ENCODE measurements at places on chromosomes 5 and 9.
A peak's percentile ranks its signal among the peaks of the same experiment; 100 is the strongest.

- no peak overlapping the region for H3K27ac ChIP-seq
- no peaks in the 10 kb centered on the region for H3K4me1 ChIP-seq
- H3K4me3 ChIP-seq = no peak overlapping the region
- no peaks in the 10 kb centered on the region for H3K36me3 ChIP-seq
- no peak for DNase-seq
Measured at GRCh38 chr5:153636670-153637451, 146.4 kb downstream of the GRIA1 start.

- no peaks in the 10 kb centered on the region for H3K27me3 ChIP-seq
- DNase-seq = no peak
Measured at GRCh38 chr5:74897049-74897448, 30.9 kb upstream of the FAM169A start.

DNA sequence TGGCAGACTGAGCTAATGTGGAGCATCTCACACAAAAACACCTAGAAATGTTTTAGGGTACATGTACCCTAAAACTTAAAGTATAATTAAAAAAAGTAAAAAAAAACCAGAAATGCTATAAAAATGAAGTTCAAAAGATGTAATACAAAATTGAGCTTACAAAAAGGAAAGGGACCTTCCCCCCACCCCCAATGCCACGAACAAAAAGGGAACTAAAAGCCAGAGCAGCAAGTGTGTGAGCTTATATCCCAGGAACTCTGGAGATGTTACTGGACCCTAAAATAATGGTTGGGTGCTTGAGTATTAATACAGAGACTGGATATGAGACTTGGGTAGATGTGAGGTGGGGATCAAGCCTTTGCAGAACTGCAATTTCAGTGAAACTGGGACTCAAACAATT is 11.0 kb downstream of the SPATA9 start:
- H3K4me3 ChIP-seq = no peak overlapping the region
- no peaks in the 10 kb centered on the region for H3K27me3 ChIP-seq
- peak overlapping the region; percentile 74 for H3K27ac ChIP-seq
- no peaks in the 10 kb centered on the region for H3K4me1 ChIP-seq
- H3K36me3 ChIP-seq = no peaks in the 10 kb centered on the region
- no peak for DNase-seq

DNA sequence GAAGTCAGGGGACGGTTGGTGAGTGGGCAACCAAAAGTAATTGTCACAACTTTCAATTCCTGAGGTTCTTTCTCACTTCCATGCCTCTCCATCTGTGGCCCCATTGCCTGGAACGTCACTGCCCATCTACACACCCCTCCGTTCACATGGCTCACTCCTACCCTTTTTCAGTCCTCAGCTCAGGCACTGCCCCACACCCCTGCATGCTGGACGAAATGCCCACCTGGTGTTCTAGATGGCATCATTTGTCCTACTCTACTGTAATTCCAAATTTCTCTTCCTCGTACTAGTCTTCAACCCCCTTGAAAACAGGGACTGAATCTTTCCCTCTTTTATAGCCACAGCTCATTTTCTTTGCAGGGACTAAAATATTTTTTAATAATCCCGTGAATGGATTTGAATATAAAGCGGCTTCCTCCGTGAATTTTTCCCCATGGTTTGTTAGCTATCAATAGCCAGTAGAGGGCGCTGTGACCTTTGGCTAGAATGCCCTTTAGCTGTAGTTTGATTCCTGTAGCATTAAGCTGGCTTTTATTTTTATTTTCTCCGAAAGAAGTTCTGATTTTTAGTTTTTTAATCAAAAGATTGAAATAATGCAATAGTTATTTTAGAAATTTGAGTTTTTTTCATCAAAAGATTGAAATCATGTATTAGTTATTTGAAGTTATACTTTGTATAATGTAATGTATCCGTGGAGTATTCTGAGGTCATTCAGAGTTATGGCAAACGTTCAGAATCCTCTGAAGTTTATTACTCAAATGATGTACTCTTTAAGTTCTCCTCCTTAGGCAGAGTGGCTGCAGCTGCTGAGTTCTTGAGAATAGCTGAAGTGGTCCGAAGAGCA is 232.1 kb downstream of the SH3GL2 start:
- peaks cover 3% of the 10 kb centered on the region for H3K4me1 ChIP-seq
- no peak overlapping the region for H3K4me3 ChIP-seq
- no peak overlapping the region for H3K27ac ChIP-seq
- peaks cover 10% of the 10 kb centered on the region for H3K27me3 ChIP-seq

DNA sequence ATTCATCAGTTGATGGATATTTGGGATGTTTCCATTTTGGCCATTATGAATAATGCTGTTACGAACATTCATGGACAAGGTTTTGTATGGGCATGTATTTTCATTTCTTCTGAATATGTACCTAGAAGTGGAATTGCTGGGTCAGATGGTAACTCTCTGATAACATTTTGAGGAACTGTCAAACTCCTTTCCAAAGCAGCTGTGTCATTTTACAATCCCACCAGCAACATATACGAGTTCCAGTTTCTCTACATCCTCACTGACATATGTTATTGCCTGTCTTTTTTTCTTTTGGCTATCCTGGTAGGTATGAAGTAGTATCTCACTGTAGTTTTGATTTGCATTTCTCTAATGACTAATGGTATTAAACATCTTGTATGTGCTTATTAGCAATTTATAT is 86.7 kb downstream of the PRKACG start:
- H3K27me3 ChIP-seq = no peaks in the 10 kb centered on the region
- H3K4me3 ChIP-seq = no peak overlapping the region
- DNase-seq = no peak
- H3K27ac ChIP-seq = no peak overlapping the region
- no peaks in the 10 kb centered on the region for H3K4me1 ChIP-seq

GRCh38 chr9:134188386-134189144 is 24.2 kb upstream of the RNU6ATAC start:
- no peak overlapping the region for H3K4me3 ChIP-seq
- no peak overlapping the region for H3K27ac ChIP-seq
- peaks cover 10% of the 10 kb centered on the region for H3K4me1 ChIP-seq
- no peak for DNase-seq
- H3K27me3 ChIP-seq = no peaks in the 10 kb centered on the region

DNA sequence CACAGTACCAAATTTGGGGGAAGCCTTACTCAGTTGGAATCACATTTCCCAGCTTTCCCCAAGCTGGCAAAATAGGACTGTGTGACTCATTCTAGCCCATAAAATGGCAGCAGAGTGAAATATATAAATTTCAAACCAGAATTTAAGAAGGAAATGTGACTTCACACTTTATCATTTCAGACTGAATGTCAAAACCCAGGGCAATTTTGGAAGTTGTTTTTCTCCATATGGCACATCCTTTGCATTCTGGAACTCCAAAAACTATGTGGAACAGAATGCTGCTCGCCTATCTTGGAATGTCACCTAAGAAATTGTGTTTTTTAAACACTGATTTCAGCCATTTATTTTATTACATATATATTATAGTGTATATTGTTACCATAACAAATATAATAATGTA is 424.7 kb upstream of the ST8SIA4 start:
- no peaks in the 10 kb centered on the region for H3K27me3 ChIP-seq
- no peak overlapping the region for H3K27ac ChIP-seq
- H3K4me3 ChIP-seq = no peak overlapping the region
- no peaks in the 10 kb centered on the region for H3K36me3 ChIP-seq
- no peak for DNase-seq

DNA sequence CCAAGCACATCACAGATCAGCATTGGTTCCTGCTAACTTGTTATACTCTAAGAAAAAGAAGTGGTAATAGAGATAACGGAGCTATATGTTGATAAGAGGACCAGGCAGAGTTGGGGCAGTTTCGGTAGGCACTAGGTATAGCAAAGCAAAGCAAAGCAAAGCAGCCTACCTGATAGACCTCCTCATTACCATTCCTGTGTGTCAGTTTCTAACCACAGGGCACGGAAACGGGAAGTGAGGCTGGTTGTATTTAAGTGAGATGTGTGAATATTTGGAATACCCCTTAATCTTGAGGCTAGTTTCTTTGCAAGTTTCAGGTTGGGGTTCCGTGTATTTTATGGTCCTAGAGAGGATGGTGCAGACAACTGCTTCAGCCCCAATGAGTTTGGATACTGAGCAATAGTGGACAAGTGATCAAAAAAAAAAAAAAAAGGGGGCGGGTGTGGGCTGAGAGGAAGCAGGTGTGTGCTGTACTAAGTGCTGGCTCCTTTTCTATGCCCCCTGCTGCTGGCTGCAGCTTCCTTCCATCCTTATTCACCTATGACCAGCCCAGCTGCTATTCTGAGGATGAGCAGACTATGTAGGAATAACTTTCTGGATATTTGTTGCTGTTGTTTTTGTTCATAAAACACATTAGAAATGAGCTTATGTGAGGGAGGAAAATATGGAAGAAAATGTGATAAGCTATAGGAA is 183.3 kb downstream of the SH3GL2 start:
- no peaks in the 10 kb centered on the region for H3K27me3 ChIP-seq
- H3K27ac ChIP-seq = no peak overlapping the region
- H3K4me1 ChIP-seq = no peaks in the 10 kb centered on the region
- no peaks in the 10 kb centered on the region for H3K36me3 ChIP-seq
- H3K4me3 ChIP-seq = no peak overlapping the region

- H3K4me3 ChIP-seq = no peak overlapping the region
- DNase-seq = no peak
- no peaks in the 10 kb centered on the region for H3K36me3 ChIP-seq
- no peaks in the 10 kb centered on the region for H3K4me1 ChIP-seq
- H3K27ac ChIP-seq = no peak overlapping the region
Measured at GRCh38 chr5:78112931-78113330, 181.6 kb downstream of the AP3B1 start.

- H3K36me3 ChIP-seq = no peaks in the 10 kb centered on the region
- DNase-seq = no peak
- no peak overlapping the region for H3K4me3 ChIP-seq
- no peaks in the 10 kb centered on the region for H3K27me3 ChIP-seq
- H3K4me1 ChIP-seq = no peaks in the 10 kb centered on the region
Measured at GRCh38 chr9:130530938-130531337, 48.4 kb upstream of the FUBP3 start.

DNA sequence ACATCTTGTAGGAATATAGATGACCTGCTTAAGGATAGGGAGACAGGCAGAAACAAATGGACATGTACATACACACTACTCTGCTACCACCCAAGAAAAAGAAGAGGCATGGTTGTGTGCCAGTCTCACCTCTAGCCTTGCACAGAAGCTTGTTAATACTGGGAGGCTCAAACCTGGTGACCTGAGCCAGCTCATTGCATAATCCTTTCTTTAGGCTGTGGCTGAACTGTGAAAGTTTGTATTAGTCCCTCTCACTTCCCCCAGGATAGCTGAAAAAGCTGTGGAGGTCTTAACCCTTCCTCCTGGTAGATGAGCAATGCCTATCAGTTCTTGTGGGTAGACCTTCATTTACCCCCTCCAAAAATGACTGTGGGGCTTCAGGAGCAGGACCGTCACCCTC is 28.7 kb downstream of the TPD52L3 start:
- H3K27ac ChIP-seq = no peak overlapping the region
- peaks cover 3% of the 10 kb centered on the region for H3K4me1 ChIP-seq
- H3K27me3 ChIP-seq = no peaks in the 10 kb centered on the region
- H3K36me3 ChIP-seq = no peaks in the 10 kb centered on the region
- no peak overlapping the region for H3K4me3 ChIP-seq
- DNase-seq = no peak

GRCh38 chr9:37761511-37761910 is 7.9 kb downstream of the TRMT10B start:
- no peaks in the 10 kb centered on the region for H3K27me3 ChIP-seq
- no peaks in the 10 kb centered on the region for H3K36me3 ChIP-seq
- no peak overlapping the region for H3K4me3 ChIP-seq
- no peak for DNase-seq
- peak overlapping the region; percentile 26 for H3K27ac ChIP-seq

DNA sequence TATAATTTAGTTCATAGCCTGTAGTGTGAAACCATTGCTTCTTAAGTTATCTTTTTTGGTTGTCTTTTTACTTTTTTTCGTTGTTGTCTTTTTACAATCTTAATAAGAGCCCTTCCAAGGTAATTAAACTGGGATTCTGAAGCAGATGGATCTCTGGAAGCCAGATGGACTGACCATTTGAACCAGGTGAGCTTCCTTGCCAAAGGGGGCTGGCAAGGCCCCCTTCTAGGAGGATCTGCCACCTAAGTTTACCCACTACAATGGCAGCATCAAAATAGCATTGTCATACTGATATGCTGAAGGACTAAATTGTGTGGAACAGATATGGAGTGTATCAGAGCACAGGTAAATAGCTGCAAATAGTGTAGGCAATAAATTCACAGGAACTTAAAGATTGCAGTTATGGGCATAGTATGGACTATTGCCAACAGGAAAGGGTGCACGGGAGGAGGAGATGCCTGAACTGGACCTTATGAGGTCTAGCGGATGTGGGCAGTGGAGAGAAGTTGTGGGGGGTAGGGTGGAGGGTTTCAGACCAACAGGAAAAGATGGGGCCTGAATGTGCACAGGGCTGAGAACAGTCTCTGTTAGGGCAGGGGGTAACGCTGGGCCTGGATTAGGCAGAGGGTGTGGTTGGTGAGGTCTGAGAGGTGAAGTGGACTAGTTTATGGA is 61.5 kb upstream of the CTXN3 start:
- DNase-seq = no peak
- no peak overlapping the region for H3K4me3 ChIP-seq
- H3K27ac ChIP-seq = no peak overlapping the region
- H3K4me1 ChIP-seq = no peaks in the 10 kb centered on the region
- no peaks in the 10 kb centered on the region for H3K27me3 ChIP-seq

- H3K27ac ChIP-seq = no peak overlapping the region
- no peak overlapping the region for H3K4me3 ChIP-seq
- no peaks in the 10 kb centered on the region for H3K36me3 ChIP-seq
- no peaks in the 10 kb centered on the region for H3K27me3 ChIP-seq
- no peaks in the 10 kb centered on the region for H3K4me1 ChIP-seq
- DNase-seq = peak; percentile 67
Measured at GRCh38 chr9:94014066-94014654, 59.0 kb upstream of the BARX1 start.

DNA sequence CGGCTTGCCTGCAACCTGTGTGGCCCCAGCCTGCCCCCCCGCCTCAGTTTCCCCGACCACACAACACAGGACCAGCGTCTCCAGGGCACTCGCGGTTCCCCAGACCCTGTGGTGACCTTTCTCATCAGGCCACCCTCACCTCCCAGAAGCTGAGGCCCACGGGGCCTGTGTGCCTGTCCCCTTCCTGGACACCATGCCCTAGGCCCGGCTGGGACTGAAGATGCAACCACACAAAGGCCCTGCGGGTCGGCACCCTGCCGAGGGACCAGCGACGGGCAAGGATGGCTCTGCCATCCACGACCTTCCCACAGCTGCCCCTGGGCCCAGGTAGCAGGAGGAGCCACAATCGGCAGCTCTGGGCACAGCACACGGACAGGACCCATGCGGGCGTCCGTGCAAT is 34.8 kb downstream of the SLC12A7 start:
- H3K36me3 ChIP-seq = no peaks in the 10 kb centered on the region
- no peak overlapping the region for H3K4me3 ChIP-seq
- no peak for DNase-seq
- no peak overlapping the region for H3K27ac ChIP-seq
- H3K4me1 ChIP-seq = no peaks in the 10 kb centered on the region

GRCh38 chr5:108145351-108145750 is 236.5 kb downstream of the FBXL17 start:
- H3K36me3 ChIP-seq = no peaks in the 10 kb centered on the region
- no peaks in the 10 kb centered on the region for H3K4me1 ChIP-seq
- no peaks in the 10 kb centered on the region for H3K27me3 ChIP-seq
- H3K4me3 ChIP-seq = no peak overlapping the region
